ENCODE measurements at places on chromosomes 7 and 10. TPM values are rescaled to one million over a fixed set of nuclear protein-coding genes. Genes with fewer than 3 reads are reported as not detected.

The SPOCK2 gene
- total RNA-seq: 19.7 TPM

The CALHM3 gene
- not detected for total RNA-seq

The ERVW-1 gene
- total RNA-seq: not detected

The CLDN3 gene
- 180 TPM for total RNA-seq

The ATG9B gene
- total RNA-seq: 0.19 TPM

The SLC29A3 gene
- 5.3 TPM for total RNA-seq

The FEZF1 gene
- total RNA-seq: not detected

The NEUROD6 gene
- not detected for total RNA-seq

The DBNL gene
- total RNA-seq: 103 TPM

The GCK gene
- 0.25 TPM for total RNA-seq

The HMX2 gene
- 0.25 TPM for total RNA-seq

GRCh38 chr10:30437031-30437841 is 3.3 kb downstream of the MAP3K8 start:
- H3K4me3 ChIP-seq: peak overlapping the region; percentile 17
- H3K27me3 ChIP-seq: no peaks in the 10 kb centered on the region
- no peak for DNase-seq
- H3K27ac ChIP-seq: no peak overlapping the region
- H3K4me1 ChIP-seq: peaks cover 14% of the 10 kb centered on the region

DNA sequence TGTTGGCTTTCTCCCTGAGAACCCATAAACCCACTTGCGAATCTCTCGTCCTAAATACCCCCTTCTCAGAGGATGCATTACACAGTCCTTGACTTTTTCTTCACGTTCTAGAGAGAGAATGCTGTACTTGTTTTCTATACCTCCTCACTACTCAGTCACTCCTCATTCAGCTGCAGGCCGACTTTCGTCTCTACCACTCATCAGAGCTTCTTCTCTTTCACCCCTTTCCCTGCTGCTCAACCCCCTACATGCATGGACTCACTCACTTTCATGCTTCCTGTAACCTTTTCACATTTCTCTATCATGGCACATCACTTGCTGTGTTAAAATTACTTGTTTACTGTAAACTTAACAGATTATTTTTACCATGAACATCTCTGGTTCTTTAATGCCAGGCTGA is 19.8 kb downstream of the MDFIC start:
- no peaks in the 10 kb centered on the region for H3K36me3 ChIP-seq
- no peak for DNase-seq
- H3K4me3 ChIP-seq: no peak overlapping the region
- no peaks in the 10 kb centered on the region for H3K4me1 ChIP-seq
- no peak overlapping the region for H3K27ac ChIP-seq
- no peaks in the 10 kb centered on the region for H3K27me3 ChIP-seq

DNA sequence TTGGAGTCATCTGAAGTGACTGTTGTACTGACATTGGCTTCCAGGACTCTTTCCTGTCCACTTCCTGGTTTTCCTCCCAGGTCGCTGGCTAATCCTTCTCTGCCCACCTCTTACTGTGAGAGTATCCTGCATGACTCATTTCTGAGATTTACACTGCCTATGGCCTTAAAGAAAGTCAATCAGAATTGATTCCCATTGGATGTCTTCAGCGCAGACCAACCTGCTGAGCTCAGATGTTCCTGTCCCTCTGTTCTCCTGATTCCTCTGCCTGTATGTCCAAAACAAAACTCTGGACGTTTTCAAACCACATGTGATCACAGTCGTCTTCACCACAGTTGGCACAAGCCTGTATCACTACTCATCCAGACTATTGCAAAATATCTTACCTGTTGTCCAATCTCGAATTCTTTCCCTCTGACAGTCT is 262.1 kb downstream of the CREB5 start:
- H3K27me3 ChIP-seq: no peaks in the 10 kb centered on the region
- DNase-seq: no peak
- H3K4me1 ChIP-seq: no peaks in the 10 kb centered on the region
- no peak overlapping the region for H3K27ac ChIP-seq
- H3K4me3 ChIP-seq: no peak overlapping the region

DNA sequence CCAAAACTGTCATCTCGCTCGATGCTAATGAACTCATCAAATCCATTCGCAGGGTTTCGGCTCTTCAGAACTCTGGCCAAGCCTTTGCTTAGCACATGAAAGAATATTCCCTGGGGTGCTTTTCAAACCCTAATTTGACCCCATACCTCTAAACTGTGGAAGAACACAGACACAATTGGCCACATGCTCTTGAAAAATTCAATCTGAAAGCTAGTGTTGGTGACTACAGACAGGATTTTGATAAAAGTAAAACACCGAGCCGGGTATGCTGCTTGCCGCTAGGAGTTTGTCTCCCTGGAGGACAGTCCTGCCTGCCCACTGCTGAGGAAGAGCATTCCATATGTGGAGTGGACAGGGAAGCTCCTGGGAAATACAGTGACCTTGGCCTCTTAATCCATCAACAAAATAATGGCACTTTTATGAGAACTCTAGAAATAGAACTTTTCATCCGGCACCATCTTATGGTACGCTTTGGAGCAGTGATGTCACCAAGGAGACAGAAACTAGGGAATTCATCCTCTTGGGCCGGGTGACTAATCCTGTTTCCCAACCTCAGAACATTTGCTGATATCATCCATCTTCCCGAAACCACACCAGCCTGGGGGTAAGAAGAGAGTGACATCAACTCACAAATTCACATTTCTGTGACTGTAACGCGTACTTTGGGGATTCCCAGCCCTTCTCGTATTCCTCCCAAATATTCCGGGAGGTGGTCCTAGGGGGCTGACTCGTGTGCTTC is 34.2 kb downstream of the MTURN start:
- H3K4me1 ChIP-seq: peaks cover 38% of the 10 kb centered on the region
- no peak overlapping the region for H3K4me3 ChIP-seq
- H3K36me3 ChIP-seq: no peaks in the 10 kb centered on the region
- DNase-seq: no peak

GRCh38 chr7:12090757-12091221 is 120.3 kb upstream of the TMEM106B start:
- H3K27ac ChIP-seq: no peak overlapping the region

- no peaks in the 10 kb centered on the region for H3K27me3 ChIP-seq
- DNase-seq: no peak
- H3K27ac ChIP-seq: no peak overlapping the region
Observed at GRCh38 chr10:11262494-11263345, 245.0 kb downstream of the CELF2 start.

- H3K4me1 ChIP-seq: peaks cover 2% of the 10 kb centered on the region
- H3K4me3 ChIP-seq: no peak overlapping the region
- DNase-seq: no peak
- no peaks in the 10 kb centered on the region for H3K27me3 ChIP-seq
- H3K27ac ChIP-seq: no peak overlapping the region
Observed at GRCh38 chr10:35696392-35697287, 54.5 kb upstream of the FZD8 start.

DNA sequence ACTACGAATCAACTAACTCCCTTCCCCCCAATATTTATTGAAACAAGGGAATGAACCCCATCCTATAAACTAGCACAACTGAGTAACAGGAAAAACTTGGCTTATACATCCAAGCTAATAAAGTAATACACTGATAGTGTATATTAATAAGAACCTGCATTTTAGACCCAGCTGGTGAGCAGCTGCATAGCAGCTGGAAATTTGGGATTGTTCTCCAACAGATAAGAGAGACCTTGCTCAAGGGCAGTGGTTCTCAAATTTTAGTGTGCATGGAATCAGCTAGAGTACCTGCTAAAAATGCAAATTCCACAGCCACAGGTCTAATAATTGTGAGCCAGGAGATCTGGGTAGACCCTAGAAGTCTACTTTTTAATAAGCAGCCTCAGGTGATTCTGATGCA is 384.7 kb upstream of the HPS1 start:
- DNase-seq: no peak
- no peak overlapping the region for H3K4me3 ChIP-seq
- H3K27ac ChIP-seq: no peak overlapping the region
- H3K36me3 ChIP-seq: no peaks in the 10 kb centered on the region
- no peaks in the 10 kb centered on the region for H3K27me3 ChIP-seq

DNA sequence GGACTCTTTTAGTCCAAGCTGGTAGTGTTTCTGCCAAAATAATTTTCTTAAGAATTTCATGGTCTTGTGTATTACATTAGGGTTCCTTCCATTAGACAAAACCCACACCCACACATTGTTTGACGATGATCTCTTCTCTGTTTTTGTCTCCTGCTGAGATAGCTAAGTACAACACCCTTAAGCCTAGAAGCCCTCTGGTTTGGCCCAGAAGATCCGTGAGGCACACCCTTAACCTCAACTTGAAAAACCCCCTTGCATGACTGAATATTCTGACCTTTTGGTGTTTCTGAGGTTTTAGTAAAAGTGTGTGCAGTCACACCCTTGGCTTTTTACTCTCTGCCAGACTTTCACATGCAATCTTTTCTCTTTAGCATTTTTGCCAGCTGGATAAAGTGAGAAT is 29.3 kb upstream of the ERCC6 start:
- H3K27ac ChIP-seq: no peak overlapping the region
- H3K4me3 ChIP-seq: no peak overlapping the region
- no peak for DNase-seq
- no peaks in the 10 kb centered on the region for H3K27me3 ChIP-seq
- no peaks in the 10 kb centered on the region for H3K36me3 ChIP-seq

GRCh38 chr7:96183163-96183670 is 138.7 kb downstream of the SLC25A13 start:
- DNase-seq: no peak
- no peaks in the 10 kb centered on the region for H3K27me3 ChIP-seq
- H3K36me3 ChIP-seq: no peaks in the 10 kb centered on the region
- no peak overlapping the region for H3K4me3 ChIP-seq
- no peak overlapping the region for H3K27ac ChIP-seq

GRCh38 chr7:81684514-81685269 is 85.2 kb downstream of the HGF start:
- DNase-seq: peak; percentile 55
- H3K27ac ChIP-seq: no peak overlapping the region
- H3K27me3 ChIP-seq: no peaks in the 10 kb centered on the region
- H3K36me3 ChIP-seq: no peaks in the 10 kb centered on the region

DNA sequence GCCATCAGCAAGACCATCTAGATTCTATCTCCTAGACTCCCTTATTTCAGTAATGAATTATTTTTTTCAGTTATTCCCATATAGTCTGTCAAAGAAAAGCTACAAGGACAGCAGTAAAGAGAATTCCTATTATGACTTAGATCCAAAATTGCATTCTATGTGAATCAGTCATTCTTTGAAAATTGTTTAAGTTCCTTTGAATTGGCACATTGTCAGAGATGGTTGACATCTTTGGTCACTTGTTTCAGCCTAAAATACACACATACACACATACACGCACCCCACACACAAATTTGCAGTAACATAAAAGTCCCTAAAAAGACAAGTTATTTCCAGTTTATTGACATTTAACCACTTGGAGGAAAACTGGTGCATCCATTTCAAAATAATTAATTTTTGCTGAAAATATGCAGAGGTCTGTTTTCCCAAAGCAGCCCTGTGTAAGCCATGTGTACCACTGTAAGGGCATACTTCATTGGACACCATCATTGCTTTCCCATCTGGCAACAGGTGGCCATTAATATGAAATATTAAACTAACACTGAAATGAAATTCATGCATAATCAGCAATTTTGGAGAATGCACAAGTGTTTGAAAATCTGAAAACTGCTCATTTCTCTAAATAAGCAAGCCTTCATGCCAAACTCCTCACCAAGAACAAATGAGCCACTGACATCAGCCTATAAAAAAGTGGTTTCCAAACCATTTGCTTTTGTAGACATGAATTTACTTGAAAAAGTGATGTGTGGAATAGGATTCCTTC is 121.7 kb upstream of the COL1A2 start:
- H3K27ac ChIP-seq: no peak overlapping the region
- no peaks in the 10 kb centered on the region for H3K4me1 ChIP-seq
- no peak overlapping the region for H3K4me3 ChIP-seq

- H3K4me1 ChIP-seq: no peaks in the 10 kb centered on the region
- DNase-seq: no peak
- no peaks in the 10 kb centered on the region for H3K36me3 ChIP-seq
- no peak overlapping the region for H3K4me3 ChIP-seq
- H3K27ac ChIP-seq: no peak overlapping the region
Observed at GRCh38 chr10:123527151-123527550, 139.0 kb upstream of the GPR26 start.

- DNase-seq: peak; percentile 50
- H3K27me3 ChIP-seq: no peaks in the 10 kb centered on the region
- H3K36me3 ChIP-seq: no peaks in the 10 kb centered on the region
- H3K27ac ChIP-seq: peak overlapping the region; percentile 60
- H3K4me1 ChIP-seq: no peaks in the 10 kb centered on the region
- H3K4me3 ChIP-seq: no peak overlapping the region
Observed at GRCh38 chr10:119370972-119371703, 163.8 kb downstream of the GRK5 start.

DNA sequence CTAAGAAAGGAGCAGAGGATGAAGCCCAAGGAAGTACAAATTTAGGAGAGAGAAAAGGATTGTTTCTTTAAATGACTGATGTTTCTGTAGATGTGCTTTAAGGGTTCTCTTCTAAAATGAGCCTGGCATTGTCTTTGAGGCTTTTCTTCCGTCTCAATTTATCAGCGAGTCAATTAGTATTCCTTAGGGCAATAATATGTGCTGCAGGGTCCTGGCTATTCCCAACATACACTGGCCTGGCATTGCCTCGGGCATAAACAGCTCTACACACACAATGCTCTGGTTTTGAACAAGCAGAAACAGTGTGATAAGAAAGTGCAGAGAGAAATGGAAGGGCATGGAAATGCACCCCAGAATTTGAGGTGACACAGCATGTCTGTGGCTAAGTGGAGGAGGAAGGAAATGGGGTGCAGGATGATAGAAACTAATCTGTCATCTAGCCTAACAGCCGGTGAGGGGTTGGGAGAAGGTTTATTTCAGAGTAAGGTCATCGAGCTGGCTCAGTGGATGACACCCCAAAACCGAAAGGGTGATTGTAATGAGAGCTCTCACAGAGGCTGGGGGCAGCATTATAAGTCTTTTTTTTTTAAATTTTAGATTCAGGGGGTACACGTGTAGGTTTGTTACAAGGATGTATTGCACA is 67.5 kb upstream of the ARHGAP21 start:
- H3K36me3 ChIP-seq: no peaks in the 10 kb centered on the region
- H3K4me3 ChIP-seq: no peak overlapping the region
- H3K27me3 ChIP-seq: no peaks in the 10 kb centered on the region
- no peak for DNase-seq
- H3K4me1 ChIP-seq: no peaks in the 10 kb centered on the region

DNA sequence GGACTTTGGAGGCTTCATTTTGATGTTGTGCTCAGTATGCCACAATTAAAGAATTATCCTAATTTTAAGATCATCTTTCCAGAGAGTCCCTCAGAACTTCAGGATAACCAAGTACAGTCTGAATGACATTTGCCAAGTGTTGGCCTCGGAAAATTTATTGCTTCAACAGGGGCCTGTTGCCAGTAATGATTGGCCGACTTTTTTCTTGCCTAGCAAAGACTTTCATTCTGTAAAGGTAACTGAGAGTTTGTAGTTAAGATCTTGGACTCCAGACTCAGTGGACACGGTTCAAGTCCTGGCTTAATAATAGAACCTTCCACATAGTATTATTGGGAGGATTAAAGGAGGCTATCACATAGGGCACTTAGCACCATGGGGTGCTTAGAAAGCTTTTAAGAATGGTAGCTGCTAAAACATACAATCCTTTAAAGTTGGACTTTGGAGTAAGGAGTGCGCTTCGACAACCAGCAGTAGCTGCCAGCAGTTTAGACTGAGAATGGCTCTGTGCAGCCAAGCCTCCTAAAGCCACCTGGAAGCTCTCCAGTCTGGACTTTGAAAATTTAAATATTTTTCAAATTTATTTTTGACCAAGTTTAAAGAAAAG is 90.0 kb downstream of the PLCE1 start:
- no peaks in the 10 kb centered on the region for H3K4me1 ChIP-seq
- no peak for DNase-seq
- H3K27ac ChIP-seq: no peak overlapping the region
- H3K4me3 ChIP-seq: no peak overlapping the region
- no peaks in the 10 kb centered on the region for H3K36me3 ChIP-seq
